ENCODE measurements at places on chromosomes 3 and 15.

DNA sequence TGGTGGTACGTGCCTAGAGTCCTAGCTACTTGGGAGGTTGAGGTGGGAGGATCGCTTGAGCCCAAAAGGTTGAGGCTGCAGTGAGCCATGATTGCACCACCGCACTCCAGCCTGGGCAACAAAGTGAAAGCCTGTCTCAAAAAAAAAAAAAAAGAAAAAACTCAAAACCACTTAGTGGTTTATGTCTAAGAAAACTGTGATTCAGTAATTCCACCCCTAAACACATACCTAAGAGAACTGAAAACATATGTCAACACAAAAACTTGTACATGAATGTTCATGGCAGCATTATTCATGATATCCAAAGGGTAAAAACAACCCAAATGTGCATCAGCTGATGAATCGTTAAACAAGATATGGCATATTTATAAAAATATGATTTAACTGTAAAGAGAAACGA is 14.3 kb downstream of the SPG21 start:
- no peak for DNase-seq

DNA sequence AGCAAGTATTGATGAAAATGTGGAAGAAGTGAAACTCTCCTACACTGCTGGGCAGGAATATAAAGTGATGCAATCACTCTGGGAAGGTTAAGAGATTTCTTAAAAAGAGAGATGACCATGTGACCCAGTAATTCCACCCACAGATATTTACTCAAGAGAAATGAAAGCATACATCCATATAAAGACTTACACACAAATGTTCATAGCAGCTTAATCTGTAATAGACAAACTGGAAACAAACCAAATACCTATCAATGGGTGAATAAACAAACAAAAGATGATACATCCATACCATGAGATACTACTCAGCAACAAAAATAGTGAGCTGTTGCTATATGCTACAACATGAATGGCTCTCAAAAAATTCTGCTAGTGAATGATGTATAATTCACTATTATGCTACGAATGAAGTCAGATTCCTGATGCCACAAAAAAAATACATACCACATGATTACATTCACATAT is 463.3 kb downstream of the MAGI1 start:
- DNase-seq = no peak

GRCh38 chr15:71199384-71200351 is 84.4 kb downstream of the THSD4 start:
- no peak for DNase-seq

DNA sequence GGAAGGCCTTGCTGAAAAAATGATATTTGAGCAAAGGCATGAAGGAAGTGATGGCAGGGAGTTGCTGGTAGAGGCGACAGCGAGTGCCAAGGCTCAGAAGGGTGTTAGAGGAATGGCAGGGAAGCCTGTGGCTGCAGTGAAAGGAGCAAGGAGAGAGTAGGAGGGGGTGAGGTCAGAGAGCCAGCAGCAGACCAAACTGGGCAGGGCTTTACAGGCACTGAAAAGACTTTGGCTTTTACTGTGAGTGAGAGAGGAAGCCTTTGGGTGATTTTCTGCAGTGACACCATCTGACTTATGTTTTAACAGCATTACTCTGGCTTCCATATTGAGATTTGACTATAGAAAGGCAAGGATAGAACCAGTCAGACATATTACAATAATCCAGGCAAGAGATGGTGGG is 11.4 kb downstream of the TICRR start:
- no peak for DNase-seq

DNA sequence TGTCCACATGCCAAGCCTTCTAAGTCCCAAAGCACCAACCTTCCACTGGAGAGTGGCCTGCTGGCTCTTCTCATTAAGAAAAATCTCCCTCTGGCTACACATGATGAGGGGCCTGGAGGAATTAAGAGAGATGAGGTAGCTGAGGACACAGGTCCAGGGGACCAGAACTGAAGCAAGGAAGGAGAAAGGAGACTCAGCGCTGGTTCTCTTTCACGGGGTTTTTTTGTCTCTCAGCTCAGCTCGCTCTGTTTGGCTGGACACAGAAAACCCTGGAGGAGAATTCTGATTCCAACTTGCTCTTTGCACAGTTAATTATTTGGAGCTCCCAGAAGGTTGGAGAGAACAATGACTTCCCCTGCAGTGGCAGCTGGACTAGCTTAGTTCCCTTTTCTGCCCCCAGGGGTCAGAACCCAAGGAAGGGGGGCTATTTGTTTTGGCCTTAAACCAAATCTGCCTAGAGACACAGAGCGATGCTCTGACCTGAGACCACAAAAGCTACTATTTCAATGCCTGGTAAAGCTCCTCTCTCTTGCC is 507.6 kb downstream of the FHIT start:
- no peak for DNase-seq

- DNase-seq = no peak
Measured at GRCh38 chr15:70291305-70292075, 193.8 kb upstream of the TLE3 start.

- DNase-seq = peak; percentile 2
Measured at GRCh38 chr3:5891711-5892110, 704.2 kb downstream of the EDEM1 start.

Data from NCI-H187 (cell line).